ENCODE measurements at places on chromosomes 2 and 18. TPM values are rescaled to one million over a fixed set of nuclear protein-coding genes. Genes with fewer than 3 reads are reported as not detected.

- H3K27ac ChIP-seq, result peak within 1 kb of the TSS; percentile 76
- H3K4me1 ChIP-seq, result peaks cover 16% of the 10 kb centered on the region
- H3K36me3 ChIP-seq, result no peaks in the 10 kb centered on the region
- no peaks in the 10 kb centered on the region for H3K27me3 ChIP-seq
- peak within 1 kb of the TSS; percentile 74 for H3K4me3 ChIP-seq
These were observed at the start of gene ZDBF2 for GRCh38 chr2:206274434-206275311. Gene ZDBF2, plus strand, starts transcription at chr2:206274663. Its CDS starts 7,187 bp downstream, at chr2:206281850.

- H3K27ac ChIP-seq, result no peak overlapping the region
- no peaks in the 10 kb centered on the region for H3K36me3 ChIP-seq
- DNase-seq, result no peak
- no peaks in the 10 kb centered on the region for H3K27me3 ChIP-seq
- H3K4me1 ChIP-seq, result no peaks in the 10 kb centered on the region
These were observed 23.4 kb downstream of the BMP10 start for GRCh38 chr2:68847751-68848150.

DNA sequence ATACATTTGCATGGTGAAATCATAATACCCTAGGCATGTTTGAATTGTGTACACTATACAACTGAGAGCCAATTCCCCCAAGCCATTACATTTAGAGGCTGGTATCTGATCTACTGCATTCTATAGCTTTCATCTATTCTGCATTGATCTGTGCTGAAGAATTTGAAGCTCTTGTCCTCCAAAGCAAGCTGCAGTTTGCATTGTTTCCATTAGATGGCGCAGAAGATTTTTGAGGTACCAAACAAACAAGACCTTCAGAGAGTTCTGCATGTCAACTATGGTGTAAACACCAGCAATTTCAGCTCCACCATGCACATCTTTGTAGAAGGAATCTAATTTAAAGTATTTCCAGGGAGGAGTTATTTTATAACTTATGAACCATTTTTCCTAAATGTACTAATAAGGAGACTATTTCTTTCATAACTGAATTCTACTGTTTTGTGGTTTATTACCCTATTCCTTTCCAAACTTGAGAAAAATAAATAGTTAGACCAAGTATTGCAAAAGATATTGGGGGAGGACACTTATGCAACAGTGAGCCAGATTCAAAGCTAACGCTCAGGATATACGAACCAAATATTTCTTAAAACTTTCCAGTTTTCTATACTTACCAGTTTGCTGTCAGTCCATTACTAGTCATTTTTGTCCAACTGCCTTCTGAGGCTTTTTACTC, 761.8 kb upstream of the ACVR2A start:
- no peaks in the 10 kb centered on the region for H3K36me3 ChIP-seq
- peak; percentile 40 for DNase-seq
- H3K27me3 ChIP-seq, result no peaks in the 10 kb centered on the region
- H3K4me3 ChIP-seq, result no peak overlapping the region

DNA sequence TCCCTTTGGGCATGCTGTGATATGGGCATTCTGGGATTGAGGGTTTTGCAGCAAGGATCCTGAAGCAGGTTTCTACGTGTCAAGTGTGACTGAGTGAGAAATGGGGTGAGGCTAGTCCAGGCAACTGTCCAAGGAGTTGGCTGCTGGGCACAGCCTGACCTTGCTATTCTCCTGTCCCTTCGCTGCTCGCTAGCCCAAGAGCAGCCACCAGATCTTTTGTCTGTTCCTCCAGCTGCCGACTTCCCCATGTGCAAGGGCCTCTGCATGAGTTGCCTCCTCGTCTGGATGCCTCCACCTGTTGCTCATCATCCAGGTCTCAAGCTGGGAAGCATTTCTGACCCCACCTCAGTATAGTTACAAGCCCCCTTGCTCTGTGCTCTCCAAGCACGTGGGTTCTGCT, 71.1 kb downstream of the DYSF start:
- no peak for DNase-seq
- no peak overlapping the region for H3K27ac ChIP-seq
- no peaks in the 10 kb centered on the region for H3K36me3 ChIP-seq
- no peaks in the 10 kb centered on the region for H3K4me1 ChIP-seq

- DNase-seq, result no peak
- H3K4me3 ChIP-seq, result peak within 1 kb of the TSS; percentile 51
- H3K4me1 ChIP-seq, result peaks cover 45% of the 10 kb centered on the region
- H3K27ac ChIP-seq, result no peak within 1 kb of the TSS
- no peaks in the 10 kb centered on the region for H3K36me3 ChIP-seq
- H3K27me3 ChIP-seq, result peaks cover 100% of the 10 kb centered on the region
These were observed at the start of gene SP9 for GRCh38 chr2:174334781-174335251. Gene SP9, plus strand, starts transcription at chr2:174334954. Its CDS starts 139 bp downstream, at chr2:174335093.

DNA sequence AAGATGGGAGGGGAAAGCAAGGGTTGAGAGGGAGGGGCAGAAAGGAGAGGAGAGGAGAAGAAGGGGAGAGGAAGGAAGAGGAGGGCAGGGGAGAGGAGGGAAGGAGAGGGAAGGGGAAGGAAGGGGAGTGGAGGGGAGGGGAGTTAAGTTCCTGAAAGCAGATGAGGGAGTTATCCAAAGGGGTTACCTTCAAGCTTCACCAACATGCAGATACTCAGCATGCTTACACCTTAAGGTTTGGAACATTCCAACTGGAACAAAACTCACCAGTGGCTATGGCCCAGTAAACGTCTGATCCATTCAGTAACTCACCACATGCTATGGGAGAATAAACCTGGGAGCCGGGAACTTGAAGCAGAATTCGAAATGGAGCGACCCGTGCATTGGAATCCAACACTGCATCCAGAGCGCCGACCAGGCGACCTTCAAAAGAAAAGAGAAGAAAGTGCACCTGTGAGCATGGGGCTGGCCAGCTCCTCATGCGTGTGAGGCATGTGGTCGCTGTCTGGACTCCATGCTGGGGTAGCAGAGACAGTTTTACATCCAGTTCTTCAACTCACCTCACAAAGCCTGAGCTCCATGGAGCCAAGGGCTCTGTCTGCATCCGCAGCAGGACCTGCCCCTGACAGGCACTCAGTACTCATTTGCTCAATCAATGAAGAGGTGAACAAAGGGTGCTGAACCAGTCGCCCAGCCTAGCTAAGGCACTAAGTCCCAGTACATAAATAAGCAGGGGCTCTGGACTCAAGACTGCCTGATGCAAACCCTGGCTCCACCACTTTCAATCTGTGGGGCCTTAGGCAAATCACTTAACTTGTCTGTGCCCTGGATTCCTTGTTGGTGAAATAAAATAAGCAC, 61.0 kb downstream of the TBC1D8 start:
- H3K27me3 ChIP-seq, result no peaks in the 10 kb centered on the region
- H3K4me1 ChIP-seq, result peaks cover 5% of the 10 kb centered on the region
- no peak overlapping the region for H3K27ac ChIP-seq
- no peak overlapping the region for H3K4me3 ChIP-seq
- DNase-seq, result no peak

Gene LRP2
- not detected for total RNA-seq

Gene FOXI3
- total RNA-seq, result 2.2 TPM

Gene SLC8A1
- 105 TPM for total RNA-seq

DNA sequence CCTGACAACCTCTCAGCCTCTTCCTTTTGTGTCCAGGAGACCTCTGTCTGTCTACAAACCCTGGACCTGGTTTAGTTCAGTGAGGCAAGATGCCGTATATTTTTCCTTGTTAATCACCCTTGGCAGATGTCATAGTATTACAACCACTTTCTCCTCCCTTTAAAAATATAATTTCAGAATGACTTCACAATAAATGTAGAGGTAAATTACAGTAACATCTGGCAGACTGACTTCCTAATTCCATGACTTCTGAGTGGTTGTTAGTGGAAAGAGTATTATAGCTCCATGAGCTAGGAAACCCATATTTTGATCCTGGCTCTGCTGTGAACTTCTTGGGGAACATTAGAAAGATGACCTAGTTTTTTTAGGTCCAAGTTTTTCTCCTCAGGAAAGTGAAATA, 39.5 kb downstream of the SPATS2L start:
- peaks cover 19% of the 10 kb centered on the region for H3K4me1 ChIP-seq
- no peaks in the 10 kb centered on the region for H3K27me3 ChIP-seq
- no peak overlapping the region for H3K27ac ChIP-seq
- no peaks in the 10 kb centered on the region for H3K36me3 ChIP-seq
- H3K4me3 ChIP-seq, result no peak overlapping the region
- DNase-seq, result no peak

DNA sequence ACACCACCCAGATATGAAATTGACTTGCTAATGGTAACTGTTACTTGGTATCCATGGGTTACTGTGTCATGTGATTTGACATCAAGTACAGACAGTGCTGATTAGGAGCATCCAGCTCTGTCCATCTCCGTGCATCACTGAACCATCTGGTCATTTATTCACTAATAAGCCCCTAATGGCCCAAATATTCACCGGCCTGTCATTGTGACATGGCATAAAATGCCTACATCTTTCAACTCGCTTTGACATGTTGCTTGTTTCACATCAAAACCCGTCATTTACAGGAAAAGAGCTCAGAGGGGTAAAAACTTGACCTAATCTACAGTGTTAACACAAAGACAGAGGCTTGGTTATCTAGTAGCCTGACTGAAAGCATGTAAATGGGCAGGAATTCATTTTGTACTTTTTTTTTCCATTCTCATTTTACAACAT, 308.9 kb upstream of the ATP5MC3 start:
- H3K36me3 ChIP-seq, result no peaks in the 10 kb centered on the region
- no peaks in the 10 kb centered on the region for H3K27me3 ChIP-seq
- no peak overlapping the region for H3K27ac ChIP-seq
- H3K4me3 ChIP-seq, result no peak overlapping the region
- no peaks in the 10 kb centered on the region for H3K4me1 ChIP-seq

- H3K36me3 ChIP-seq, result no peaks in the 10 kb centered on the region
- no peaks in the 10 kb centered on the region for H3K27me3 ChIP-seq
- no peak overlapping the region for H3K27ac ChIP-seq
- H3K4me1 ChIP-seq, result no peaks in the 10 kb centered on the region
These were observed 296.9 kb upstream of the RND3 start for GRCh38 chr2:150784389-150784788.

DNA sequence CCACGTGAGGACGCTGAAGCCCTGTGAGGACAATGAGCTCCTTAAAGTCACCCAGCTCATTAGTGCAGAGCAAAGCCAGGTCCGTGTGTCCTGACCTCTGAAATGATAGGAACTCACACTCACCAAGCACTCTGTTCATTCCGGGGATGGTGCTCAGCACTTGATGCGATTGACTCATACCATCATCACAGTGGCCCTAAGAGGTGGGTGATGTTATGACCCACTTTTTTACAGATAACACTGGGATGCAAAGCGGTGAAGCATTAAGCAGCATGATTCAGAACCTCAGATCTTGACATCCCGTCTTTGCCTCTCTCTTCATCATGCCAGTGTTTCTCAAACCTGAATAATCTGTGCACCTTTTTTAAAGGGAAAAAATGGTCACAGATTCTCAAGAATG, 234.8 kb downstream of the ALPK2 start:
- H3K27ac ChIP-seq, result no peak overlapping the region
- peaks cover 89% of the 10 kb centered on the region for H3K36me3 ChIP-seq
- no peaks in the 10 kb centered on the region for H3K27me3 ChIP-seq
- no peak for DNase-seq
- H3K4me3 ChIP-seq, result no peak overlapping the region

DNA sequence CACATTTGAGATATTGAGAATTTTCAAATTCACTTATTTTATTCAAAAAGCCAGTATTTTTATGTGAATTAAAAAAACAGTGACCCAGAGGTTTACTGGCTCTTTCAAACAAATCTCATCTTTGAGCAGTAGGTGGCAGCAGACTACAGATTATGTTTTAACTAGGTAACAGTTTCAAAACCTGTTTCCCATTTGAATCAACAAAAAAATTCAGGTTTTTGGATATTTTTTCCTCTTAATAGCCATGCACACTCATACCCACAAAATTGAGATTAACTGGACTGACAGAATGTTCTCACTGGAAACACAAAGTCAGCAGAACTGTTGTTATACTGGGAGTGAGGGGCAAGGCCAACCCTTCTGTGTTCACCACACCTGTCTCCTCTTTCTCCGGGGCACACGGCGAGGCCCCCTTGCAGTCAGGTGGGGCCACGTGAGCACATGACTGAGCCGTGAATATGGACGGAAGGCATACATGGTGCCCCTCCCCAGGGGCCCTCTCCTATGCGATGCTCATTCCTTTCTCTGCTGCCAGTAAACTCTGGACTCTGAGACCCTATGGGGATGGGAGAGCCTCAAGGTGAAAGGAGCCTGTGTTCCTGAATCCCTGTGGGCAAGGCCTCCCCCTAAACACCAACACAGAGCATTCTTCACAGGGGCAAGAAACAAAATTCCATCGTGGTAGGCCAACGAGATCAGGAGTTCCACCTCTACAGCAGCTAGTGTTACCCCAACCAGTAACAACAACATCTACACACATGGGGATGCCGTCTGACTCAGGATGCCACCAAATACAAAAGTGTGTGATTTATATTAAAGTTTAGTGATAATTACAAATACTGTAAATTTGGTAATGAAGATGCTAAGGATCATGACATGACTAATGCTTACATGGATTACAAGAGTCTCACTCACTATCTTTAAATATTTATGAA, 80.4 kb downstream of the LPIN2 start:
- H3K27ac ChIP-seq, result no peak overlapping the region
- H3K36me3 ChIP-seq, result peaks cover 77% of the 10 kb centered on the region
- DNase-seq, result no peak
- no peaks in the 10 kb centered on the region for H3K4me1 ChIP-seq
- H3K4me3 ChIP-seq, result no peak overlapping the region
- no peaks in the 10 kb centered on the region for H3K27me3 ChIP-seq

Gene GNLY
- not detected for total RNA-seq

DNA sequence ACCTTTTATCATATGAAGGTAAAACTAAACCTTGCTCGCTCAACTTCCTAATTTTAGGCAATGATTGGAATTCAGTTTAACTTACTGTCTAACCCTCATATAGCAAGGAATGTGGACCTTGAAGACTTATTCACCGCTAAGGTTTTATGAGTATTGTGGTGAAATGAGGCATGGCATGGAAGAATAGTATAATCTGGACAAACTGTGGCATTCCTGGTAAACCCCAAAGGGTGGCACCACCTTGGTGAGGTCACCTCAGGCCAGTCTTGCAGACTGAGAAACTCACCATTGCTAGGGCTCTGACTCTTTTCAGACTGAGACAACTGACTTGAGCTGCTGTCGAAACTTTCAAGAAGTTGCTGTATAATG, 51.1 kb upstream of the EHBP1 start:
- no peak overlapping the region for H3K4me3 ChIP-seq
- no peak for DNase-seq
- H3K4me1 ChIP-seq, result no peaks in the 10 kb centered on the region
- H3K27me3 ChIP-seq, result no peaks in the 10 kb centered on the region

Gene C1QL2
- not detected for total RNA-seq

DNA sequence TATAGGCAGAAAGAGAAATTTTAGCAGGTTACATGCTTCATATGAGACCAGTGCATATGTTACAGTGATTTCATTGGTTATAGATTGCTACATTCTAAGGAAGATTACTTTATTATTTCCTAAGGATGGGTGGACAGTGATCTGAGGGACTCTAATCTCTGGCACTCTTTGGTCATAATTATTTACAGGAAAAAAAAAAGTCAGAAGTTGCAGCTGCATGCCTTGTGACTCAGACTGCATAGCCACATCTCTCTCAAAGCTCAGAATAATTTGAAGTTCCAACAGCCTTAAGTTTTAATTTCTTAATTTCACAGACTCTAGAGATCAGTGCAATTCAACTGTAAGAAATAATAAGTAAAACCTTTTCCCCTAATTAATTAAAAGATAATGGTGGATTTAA, 27.1 kb upstream of the BARD1 start:
- H3K27me3 ChIP-seq, result no peaks in the 10 kb centered on the region
- no peak for DNase-seq
- H3K4me1 ChIP-seq, result no peaks in the 10 kb centered on the region
- no peak overlapping the region for H3K4me3 ChIP-seq

Gene CYP27A1
- total RNA-seq, result 15.6 TPM

Data from stomach (tissue), 19 donors.